Esophagus mucosa (tissue), 1 donor: ENCODE measurements at places on chromosomes 7 and 10.
A peak's percentile ranks its signal among the peaks of the same experiment; 100 is the strongest.

- ATAC-seq: peak; percentile 58
Observed at GRCh38 chr7:76397409-76398183, 11.9 kb downstream of the SSC4D start.

- ATAC-seq: no peak
Observed at GRCh38 chr10:51000164-51000563, 74.1 kb upstream of the PRKG1 start.

- ATAC-seq: peak; percentile 37
Observed at GRCh38 chr10:110632591-110633215, 11.4 kb upstream of the RBM20 start.

DNA sequence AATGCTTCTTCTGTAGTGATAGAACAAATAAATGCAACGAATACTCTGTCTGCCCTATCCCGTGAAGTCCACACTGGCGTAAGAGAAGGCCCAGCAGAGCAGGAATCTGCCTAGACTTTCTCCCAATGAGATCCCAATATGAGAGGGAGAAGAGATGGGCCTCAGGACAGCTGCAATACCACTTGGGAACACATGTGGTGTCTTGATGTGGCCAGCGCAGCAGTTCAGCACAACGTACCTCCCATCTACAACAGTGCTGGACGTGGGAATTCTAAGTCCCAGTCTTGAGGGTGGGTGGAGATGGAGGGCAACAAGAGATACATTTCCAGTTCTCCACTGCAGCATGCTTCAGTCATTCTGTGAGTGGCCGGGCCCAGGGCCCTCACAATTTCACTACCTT lies 45.8 kb downstream of the FIGNL1 start:
- ATAC-seq: no peak

- ATAC-seq: no peak
Observed at GRCh38 chr10:79238606-79239005, 108.7 kb upstream of the PPIF start.

- ATAC-seq: no peak
Observed at GRCh38 chr7:96055717-96056116, 266.2 kb downstream of the SLC25A13 start.

GRCh38 chr7:4470246-4470645 lies 211.8 kb upstream of the FOXK1 start:
- ATAC-seq: no peak

DNA sequence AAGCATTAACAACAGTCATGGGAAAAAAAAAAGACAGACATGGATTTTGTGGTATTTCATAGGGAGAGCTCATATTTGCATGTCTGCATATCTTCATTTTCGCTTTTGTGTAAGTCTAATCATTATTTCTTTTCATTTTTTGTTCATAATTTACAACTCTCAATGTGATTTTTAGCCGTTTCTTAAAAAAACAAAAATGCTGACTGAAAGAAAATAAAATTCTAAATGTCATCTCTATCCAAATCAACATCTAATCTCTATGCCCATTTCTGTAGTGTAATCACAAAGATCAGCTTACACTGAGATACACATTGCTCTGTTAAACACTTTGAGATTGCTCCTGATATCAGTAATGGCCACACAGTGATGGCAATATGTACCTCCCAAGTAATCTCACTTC lies 29.2 kb downstream of the CHRM2 start:
- no peak for ATAC-seq

DNA sequence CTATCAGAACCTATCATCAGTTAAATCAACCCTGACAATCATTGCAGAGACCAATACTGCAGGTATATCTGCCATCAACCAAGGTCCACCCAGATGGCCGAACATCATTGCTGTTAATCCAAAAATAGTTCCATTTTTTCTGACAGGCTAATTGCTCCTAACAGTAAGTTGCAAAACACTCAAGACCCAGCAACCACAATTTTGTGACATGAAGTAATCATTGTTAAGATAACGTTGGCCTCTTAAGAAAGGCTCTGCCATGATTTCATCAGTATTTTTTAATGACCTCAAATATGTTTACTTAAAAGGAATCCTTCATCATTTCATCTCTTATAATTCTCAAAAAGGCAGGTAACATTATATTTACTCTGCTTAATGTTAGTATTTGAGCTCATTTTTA lies 553.4 kb upstream of the POM121L12 start:
- no peak for ATAC-seq

DNA sequence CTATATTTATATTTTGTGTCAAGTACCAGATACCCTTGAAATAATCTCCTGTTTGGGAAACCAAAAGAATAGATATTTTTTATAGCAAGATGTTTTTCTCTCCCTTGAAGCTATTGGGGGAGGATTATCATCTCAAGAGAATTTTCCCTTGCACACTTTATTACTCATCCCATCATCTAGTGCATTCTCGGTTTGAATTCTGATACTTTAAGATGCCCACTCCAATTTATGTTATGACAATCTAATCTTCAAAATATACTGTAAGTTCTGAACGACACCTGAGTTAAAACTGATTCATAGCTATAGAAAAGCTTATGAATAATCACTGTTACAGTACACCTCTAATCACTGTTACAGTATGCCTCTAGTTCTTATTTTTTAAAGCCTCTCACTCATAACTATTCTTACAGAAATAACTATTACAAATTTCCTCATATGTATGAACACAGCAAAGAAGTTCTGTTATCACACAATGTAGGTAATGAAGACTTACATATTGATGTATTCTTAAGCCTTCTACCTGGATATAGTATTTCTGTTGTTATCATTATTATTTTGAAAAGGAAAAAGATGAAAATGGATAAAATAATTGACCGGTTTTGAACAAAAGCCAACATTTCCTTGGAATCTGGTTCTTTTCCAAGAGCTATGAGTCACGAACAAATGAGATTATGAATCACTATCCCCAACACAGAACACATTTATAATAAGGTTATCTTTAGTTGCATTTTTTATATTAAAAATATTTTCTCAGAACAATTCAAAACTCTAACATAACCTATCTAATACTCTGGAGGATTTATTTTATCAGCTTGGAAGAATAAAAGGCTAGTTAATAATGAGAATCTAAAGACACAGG lies 72.3 kb upstream of the FAM13C start:
- no peak for ATAC-seq

DNA sequence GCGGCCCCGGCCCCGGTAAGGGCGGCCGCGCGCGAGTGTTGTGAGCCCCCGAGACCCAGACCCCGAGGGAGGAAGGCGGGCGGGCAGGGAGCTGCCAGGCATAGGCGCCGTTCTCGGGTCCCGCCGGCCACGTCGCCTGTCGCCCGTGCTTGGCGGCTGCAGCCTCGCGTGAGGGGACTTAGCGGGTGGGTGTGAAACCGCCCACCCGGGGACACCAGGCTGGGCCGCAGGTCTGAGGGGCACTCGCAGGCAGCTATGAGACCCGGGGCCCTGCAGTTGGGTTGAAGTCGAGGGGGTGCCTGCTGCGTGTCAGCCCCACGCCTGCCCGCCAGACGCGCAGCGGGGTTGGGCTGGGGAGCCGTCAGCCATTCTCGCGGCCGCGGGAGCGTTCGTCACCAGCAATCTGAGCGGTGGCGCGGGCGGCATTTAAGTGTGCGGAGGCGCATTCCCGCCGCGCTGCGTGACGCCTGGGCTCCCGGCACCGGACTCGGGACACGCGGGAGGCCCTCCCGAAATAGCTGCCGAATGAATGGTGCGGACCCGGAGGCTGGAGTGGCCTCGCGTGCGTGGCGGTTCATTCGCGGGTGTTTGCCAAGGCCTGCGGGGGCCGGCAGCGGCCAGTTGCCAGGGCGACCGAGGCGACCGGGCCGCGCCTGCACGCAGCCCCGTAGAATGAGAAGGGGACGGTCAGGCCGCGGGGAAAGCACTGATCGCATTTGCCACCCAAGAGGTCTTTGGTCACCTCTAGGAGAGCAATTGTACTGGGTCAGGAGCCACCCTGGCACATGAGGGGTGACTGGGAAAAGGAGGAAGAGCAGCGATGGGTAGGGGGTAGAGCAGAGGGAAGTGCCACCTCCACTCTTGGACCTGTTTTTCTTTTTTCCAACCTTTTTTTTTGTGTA lies 750 bp downstream of the ZNF398 start:
- peak; percentile 12 for ATAC-seq

- ATAC-seq: no peak
Observed at GRCh38 chr7:100400656-100401055, 27.4 kb downstream of the PILRA start.

- ATAC-seq: peak; percentile 68
Observed at GRCh38 chr10:74307061-74307651, 156.1 kb downstream of the ADK start.

DNA sequence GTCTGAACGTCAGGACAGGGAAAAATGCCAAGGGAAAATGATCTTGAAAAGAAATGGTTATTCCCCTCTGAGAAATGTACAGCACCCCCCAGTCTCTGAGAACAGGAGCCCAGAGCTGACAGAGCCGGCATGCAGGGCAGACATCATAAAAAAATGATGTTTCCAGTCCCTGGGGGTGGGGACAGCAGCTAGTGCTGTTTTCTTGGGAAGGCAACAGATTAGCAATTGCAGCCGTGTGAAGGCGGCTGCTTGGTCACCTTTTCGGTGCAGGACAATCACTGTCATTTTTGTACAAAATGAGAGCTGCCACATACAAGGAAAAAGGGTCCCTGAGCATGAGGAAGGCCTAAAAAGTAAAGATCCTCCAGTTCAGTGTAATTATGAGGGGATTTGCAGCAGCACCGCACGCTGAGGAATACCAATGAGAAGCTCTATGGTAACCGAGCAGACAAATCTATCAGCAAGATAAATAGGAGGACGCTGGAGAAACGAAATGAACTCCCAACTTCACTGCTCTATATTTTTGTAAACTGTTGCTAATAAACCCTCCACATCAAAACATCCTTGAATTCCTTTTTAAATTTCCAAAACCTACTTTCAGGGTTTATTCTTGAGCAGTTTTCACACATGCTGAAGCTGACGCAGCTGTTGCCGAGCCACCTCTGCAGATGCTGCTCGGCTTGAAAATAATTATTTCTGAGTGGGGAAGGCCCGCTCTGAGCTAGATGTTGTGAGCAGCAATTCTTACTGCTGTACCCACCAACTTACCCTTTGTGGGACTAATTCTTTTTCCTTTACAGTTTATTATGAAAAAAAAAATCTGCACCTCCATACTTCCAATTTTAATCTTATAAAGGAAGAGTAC lies 98.2 kb upstream of the NEBL start:
- ATAC-seq: no peak

GRCh38 chr7:151794508-151795167 lies 82.3 kb downstream of the PRKAG2 start:
- ATAC-seq: no peak
